Activated naive CD8-positive, alpha-beta T cell treated with anti-CD3 and anti-CD28 coated beads, Interleukin-2, amount 50 U/mL, for 16 hours (primary cell): ENCODE measurements at places on chromosomes 5 and 9.
A peak's percentile ranks its signal among the peaks of the same experiment; 100 is the strongest.

- no peak for DNase-seq
Observed at GRCh38 chr5:135208903-135209721, 175.1 kb upstream of the PITX1 start.

- peak; percentile 11 for DNase-seq
Observed at GRCh38 chr5:2038321-2039179, 155.8 kb upstream of the IRX4 start.

- DNase-seq = no peak
Observed at GRCh38 chr5:127097278-127097677, 24.0 kb upstream of the C5orf63 start.

GRCh38 chr5:109089191-109089590 is 320.6 kb downstream of the PJA2 start:
- no peak for DNase-seq

- no peak for DNase-seq
Observed at GRCh38 chr5:170327829-170328228, 30.3 kb upstream of the LCP2 start.

GRCh38 chr5:2782658-2783057 is 31.2 kb upstream of the IRX2 start:
- no peak for DNase-seq

DNA sequence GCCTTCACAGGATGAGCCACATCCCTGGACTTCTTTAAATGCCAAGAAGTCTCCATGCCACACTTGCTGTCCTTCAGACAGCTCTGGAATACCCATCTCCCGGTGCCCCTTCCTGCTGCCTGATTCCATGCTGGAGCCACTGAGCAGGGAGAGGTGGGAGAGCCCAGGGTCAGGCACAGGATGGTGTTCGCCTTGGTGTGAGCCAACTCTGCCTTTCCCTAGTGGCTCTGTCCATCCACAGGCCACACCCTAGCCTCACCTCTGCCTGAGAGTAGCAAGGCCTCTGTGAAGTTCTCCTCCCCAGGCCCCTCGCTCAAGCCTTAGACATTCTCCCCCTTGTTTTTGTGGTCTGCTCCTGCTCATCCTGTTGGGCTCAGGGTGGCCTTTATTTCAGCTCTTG is 54.2 kb upstream of the ANGPTL2 start:
- no peak for DNase-seq

GRCh38 chr5:15013654-15014463 is 142.3 kb upstream of the ANKH start:
- DNase-seq = no peak

DNA sequence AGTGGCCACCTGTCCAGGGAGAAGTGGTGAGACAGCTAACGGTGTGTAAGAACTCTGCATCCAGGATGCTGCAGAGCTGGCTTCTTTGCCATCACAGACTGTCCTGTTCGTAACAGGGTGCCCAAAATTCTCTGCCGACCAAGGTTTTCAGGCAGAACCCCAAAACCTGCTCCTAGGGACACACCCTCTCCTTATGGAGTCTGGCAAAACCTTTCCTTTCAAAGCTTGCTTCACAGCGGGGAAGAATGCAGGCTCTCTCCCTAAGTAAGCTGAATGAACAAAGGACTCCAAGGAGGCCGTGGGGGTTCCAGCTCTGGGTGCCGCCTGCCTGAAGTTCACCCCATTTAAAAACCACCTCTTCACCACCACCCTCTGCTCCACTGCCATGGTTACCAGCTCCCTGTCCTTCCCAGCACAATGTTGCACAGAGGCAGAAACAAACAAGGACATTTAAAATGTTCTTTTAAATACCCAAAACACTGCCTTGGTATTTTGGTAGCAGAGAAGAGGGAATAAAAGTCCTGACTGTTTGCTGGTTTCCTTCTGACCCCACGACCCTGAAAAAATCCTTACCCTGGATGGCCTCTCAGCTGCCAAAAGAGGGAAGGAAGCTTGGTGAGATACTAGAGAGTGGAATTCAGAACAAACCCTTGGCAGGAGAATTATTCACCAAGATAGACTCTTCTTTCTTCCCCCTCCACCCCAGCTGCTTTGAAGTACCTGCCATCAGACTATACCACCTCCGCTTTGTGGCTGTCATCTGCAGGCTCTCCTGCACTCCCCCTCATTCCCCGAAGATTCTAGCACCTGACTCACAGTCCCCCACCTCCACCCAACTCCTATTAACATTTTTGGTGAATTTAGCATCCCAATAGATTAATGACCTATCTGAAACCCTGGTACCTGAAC is 7.1 kb upstream of the KLF9 start:
- DNase-seq = no peak

GRCh38 chr5:41707853-41708603 is 162.2 kb downstream of the OXCT1 start:
- no peak for DNase-seq

DNA sequence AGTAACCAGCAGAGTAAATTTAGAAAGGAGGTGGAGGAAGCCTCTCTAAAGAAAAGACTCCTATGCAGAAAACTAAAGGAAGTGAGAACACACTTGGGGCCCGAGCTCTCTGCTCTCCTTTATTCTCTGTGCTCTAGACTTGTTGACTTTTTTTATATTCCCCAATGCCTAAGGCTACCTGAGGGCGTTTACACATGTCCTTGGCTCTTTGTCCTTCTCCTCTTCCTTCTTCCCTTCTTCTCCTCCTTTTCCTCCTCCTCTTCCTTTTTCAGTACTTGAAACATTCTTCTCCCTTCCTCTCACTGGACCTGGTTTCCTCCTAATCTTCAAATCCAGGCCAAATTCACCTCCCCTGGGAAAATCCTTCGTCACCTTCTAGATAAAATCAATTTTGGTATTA is 256.4 kb upstream of the TRPC7 start:
- DNase-seq = no peak

DNA sequence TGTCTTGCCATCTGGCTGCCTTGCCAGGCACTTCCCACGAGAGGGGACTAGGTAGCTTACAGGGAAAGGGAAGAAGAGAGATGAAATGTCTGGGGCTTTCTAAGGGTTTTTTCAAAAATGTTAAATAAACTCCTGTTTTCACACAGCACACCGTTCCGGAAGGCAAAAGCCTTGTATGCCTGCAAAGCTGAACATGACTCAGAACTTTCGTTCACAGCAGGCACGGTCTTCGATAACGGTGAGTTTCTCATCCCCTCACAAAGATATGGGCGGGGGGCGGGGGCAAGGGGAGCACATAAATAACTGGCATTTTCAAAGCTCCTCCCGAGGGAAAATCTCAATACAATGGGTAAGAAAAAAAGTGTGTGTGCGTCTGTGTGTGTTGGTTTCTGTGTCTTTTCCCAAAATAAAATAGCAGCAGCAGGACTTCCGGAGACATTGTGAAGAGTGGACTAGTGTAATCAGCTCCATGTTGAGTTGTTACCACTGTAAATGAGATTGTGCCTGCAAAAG is 189.6 kb downstream of the NR3C1 start:
- no peak for DNase-seq

DNA sequence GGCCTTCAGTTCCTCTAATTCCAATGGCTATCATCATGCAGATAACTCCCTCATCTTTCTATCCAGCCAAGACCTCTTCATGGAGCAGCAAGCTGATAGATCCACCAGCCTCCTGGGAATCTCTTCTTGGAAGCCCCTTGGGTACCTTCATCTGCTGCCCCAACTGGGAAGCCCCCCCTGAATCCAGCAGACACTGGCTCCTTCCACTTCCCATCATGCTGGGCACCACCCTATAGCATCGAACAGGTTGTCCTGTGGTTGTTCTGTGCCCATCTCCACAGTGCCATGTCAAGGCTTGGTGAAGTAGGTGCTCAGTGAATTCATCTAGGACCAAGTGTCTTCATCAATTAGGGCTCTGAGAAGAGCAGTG is 410.4 kb upstream of the KLF4 start:
- no peak for DNase-seq

GRCh38 chr9:107039542-107039941 is 176.6 kb downstream of the ZNF462 start:
- DNase-seq = no peak

GRCh38 chr5:127404190-127404589 is 113.2 kb upstream of the PRRC1 start:
- no peak for DNase-seq
